ENCODE measurements at places on chromosomes 2 and 18.

- no peak for DNase-seq
Measured at GRCh38 chr2:101466426-101466825, 8.5 kb downstream of the RFX8 start.

- no peak for DNase-seq
Measured at GRCh38 chr2:128643221-128644065, 324.8 kb upstream of the HS6ST1 start.

GRCh38 chr2:108910011-108910431 is 79.0 kb downstream of the EDAR start:
- DNase-seq: no peak

- no peak for DNase-seq
Measured at GRCh38 chr2:109604597-109604996, 9.2 kb downstream of the SEPTIN10 start.

GRCh38 chr2:71566372-71566771 is 113.0 kb downstream of the DYSF start:
- DNase-seq: no peak

GRCh38 chr2:241008711-241009121 is 10.3 kb downstream of the SNED1 start:
- DNase-seq: no peak

GRCh38 chr18:35060122-35060815 is 19.1 kb downstream of the MAPRE2 start:
- no peak for DNase-seq

DNA sequence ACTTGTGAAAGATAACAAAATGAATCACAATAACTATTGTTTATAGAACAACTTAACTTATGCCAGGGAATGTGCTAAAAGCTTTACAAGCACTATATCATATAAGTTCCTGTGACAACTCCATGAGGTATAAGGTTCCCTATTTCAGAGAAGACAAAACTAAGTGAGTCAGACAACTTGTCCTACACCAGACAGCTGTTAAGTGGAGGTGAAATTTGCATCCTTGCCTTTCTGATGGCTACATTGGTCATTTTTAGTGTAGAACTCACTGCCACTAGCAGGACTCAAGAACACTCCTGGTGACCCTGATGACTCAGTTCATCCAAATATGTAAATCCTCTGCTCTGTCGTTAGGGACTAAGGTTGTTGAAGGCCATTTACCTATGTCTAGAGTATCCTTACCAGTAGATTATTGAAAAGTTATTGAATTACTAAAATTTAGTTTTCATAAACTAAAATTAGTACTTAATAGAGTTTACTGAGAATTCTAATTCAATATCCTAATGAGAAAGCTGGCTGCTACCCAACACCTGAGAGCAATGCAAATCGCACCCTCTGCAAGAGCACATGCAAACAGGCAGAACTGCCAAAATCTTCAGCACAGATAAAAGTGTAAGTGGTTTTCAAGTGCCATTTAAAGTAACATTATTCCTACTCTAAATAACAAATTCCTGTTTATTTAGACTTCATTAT is 636.2 kb downstream of the NRXN1 start:
- no peak for DNase-seq

GRCh38 chr2:210480079-210480478 is 3.5 kb upstream of the LANCL1 start:
- no peak for DNase-seq

GRCh38 chr2:240819858-240820606 is at the start of gene KIF1A:
Gene KIF1A (minus strand): TSS chr2:240820219. CDS start chr2:240797752, 22,467 bp downstream.
- peak; percentile 35 for DNase-seq

DNA sequence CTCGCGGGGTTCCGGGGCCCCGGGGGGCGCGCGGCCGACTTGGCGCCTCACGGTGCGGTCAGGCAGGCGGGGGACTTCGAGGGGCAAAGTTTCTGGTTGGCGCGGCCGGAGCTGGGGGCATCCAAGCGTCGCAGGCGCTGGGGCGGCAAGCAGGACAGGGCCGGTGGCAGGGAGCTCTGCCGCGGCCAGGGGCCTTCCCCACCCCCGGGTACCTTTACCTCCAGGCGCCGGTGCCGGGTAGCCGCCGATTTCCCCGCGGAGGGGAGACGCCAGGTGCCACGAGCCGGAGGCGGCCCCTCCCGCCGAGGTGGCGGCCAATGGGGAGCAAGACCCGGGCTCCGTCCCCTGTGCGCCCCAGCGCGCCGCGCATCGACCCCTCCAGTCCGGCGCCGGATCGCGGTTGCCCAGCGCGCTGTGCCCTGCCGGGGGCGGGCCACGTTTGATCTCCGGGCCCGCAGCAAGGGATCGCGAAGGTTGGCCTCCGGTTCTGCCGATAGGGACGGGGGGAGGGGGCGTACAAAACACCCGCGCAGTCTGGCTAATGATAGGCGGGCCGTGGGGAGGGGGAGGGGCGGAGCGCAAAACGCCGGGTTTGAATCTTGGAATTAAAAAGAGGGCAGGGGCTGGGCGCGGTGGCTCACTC is at the start of gene ST8SIA5:
Gene ST8SIA5 (minus strand): TSS at position 495 of the 643 bp plus-strand sequence. CDS start 545 bp downstream, outside the sequence.
- peak; percentile 66 for DNase-seq

DNA sequence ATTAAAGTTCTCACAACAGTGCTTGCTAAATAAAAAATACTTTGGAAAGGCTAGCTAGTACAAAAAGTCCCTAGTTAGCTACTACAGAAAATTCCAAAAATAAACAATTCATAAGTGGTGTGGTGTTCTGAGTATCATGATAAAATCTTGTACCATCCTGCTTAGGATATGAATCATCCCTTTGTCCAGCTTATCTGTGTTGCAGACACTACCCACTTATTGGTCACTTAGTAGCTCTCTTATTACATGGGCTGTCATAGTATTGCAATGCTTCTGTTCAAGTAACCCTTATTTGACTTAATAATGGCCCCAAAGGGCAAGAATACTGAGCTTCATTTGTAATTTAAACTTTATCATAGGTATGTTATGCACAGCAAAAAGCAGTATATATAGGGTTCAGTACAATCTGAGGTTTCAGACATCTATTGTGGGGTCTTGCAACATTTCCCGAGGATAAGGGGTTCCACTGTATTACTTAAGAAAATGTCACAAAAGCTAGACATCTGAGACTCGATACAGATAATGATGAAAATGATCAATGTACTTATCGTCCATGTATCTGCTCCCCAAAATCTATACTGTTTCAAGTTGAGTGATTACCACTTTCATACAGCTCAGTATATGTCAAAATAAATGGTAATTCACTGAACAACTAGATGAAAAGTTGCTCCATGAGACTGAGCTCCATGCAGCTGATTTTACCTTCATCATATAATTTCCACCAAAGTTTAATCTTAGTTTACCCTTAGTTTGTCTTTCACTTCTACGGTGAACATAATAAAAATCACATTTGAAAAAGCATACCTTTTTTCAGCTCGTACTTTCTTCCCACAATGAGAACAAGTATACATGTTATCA is 93.8 kb downstream of the C2orf74 start:
- no peak for DNase-seq

GRCh38 chr18:43964666-43965065 is 687.4 kb upstream of the SYT4 start:
- no peak for DNase-seq

- DNase-seq: no peak
Measured at GRCh38 chr2:18369760-18370159, 190.7 kb downstream of the RDH14 start.

- DNase-seq: no peak
Measured at GRCh38 chr2:189024901-189025618, 50.9 kb downstream of the COL3A1 start.

DNA sequence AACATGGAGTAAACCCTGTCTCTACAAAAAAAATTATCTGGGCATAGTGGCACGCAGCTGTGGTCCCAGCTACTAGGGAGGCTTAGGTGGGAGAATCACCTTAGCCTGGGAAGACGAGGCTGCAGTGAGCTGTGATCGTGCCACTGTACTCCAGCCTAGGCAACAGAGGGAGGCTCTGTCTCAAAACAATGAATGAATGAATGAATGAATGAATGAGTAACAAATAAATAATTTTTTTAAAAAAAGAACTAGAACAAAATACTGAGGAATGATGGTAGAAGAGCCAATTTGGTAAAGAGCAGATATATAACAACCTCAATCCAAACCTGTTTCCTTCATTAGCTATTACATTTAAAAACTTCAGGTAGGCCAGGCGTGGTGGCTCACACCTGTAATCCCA is 60.1 kb downstream of the STRN start:
- DNase-seq: no peak

DNA sequence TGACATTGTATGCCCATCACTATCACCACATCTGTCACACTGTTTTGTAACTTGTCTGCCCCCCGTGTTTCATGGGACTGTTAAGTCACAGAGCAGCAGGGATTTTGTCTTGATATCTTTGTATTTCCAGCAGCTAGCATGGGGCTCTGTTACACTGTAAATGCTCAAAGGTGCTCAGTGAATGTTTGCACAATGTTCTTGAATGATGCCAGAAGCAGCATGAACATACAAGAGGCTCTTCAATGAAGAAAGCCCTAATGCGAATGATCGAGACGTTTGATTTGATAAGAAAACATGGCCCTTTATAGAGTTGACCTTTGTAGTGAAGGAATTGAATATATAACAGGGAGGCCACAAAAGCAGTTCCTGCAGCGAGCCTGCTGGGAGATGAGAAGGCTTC is 120.9 kb upstream of the TTC39C start:
- no peak for DNase-seq

- DNase-seq: peak; percentile 48
Measured at GRCh38 chr2:127313406-127313805, 19.5 kb upstream of the ERCC3 start.

DNA sequence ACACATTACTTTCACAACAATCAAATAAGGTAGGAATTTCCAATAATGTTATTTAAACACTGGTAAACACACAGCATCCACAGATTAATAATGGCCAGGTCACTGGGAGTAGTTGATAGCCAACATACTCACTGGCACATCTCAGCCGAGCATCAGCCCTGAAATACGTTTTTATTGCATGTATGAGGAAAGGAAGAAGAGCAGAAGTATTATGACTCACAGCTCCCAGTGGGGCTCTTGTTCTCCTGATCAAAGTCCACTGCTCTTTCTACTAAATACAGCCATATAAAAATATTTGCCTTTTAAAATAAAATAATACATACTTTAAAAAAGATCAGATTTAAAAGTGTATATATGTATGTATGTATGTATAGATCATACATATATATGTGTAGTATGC is 999.6 kb downstream of the SUCLG1 start:
- no peak for DNase-seq

DNA sequence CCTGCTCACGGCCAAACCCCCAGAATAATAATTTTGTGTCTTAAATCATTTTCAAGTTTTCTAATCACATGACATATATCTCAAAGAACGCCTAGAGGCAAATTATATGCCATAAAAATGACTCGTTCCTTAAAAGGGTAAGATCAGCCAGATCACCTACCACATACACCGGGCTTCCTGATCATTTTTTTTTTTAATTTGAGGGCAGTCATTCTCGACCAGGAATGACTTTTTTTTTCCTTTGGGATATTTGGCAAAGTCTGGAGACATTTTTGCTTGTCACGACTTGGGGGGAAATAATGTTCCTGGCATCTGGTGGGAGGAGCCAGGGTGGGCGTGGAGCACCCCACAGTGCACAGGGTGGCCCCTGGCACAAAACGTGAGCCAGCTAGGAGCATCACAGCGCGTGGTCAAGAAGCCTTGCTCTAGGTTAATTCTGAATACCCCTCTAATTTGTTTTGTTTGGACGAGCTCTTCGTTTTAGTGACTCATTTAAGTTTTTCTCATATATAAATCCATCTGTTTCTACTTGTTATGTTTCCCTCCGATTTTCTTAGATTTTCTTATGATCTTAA is 94.9 kb downstream of the TWIST2 start:
- DNase-seq: no peak

DNA sequence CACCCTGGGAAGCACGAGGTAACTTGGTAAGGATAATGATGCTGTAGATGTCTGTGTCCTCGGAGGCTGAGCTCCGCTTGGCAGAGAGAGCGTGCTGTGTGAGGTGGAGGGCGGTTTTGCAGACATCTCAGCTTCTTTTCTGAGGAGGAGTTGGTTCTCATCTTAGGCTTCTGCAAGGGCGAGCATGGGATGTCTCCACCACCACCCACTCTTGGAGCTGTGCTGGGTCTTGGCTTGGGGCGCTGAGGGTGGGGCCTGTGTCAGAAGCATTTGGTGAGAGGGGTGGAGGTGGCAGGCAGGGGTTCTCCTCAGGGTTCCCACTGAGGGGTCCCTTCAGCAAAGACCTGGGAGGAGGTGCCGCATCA is 9.2 kb downstream of the OXER1 start:
- DNase-seq: no peak

DNA sequence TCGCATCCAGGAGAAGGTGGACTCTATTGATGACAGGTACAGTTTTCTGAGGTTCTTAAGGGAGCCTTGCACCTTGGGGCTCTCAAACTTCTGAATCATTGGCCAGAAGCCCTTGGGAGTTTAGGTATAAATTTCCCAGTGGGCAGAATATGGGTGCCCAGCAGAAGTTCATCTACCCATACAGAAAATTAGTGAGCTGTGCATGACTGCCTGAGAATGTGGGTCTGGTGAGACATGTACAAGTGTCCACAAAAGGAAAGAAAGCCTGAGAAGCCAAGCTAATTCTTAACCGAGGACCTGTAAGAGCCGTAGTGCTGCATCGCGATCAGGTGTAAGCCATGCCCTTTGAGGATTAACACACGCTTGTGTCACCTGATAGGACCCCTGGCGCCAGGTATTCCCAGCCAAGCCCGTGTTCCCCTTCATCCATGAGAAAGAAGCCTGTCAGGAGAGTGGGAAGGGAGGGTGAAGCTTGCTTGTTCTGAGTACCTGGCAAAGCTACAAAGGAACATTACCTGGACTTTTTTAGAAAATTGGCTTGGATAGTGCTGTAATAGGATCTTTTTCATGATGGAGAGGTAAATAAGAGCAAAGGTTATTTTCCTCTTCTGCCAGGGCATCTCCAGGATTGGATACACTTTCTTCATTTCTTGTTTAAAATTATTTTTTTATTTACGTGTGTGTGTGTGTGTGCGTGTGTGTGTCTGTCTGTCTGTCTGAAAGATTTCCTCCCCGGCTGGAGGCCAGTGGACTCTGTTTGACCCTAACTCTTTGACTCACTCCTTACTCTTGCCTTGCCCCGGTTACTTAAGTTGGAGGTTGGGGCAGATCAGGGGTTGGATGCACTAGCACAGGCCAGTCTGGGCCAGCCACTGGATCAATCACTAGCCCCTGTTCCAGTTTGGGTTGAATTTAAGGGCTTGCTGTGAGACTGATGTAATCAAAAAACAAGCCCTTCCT is 90.4 kb upstream of the EML6 start:
- no peak for DNase-seq

DNA sequence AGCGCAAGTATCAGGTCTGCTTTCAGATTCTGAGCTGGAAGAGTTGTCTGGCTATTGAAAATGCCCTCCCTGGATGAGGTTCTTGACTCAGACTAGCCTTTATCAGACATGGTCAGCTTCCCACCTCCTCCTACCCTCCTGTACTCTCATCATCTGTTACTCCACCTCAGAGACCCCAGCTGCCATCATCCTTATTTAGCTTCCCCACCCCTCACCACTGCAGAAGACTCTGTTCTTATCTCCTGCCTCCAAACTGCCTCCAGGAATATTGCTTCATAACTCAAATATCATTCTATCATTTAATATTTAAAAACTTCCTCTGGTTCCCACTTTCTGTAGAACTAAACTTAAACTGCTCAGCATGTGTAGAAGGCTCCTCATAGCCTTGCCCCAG is 31.1 kb upstream of the PPP3R1 start:
- DNase-seq: no peak

All from GM13976 (cell line).